ENCODE measurements at places on chromosomes 3 and 15.

GRCh38 chr3:128701342-128702212 lies 24.4 kb upstream of the RAB7A start:
- no peak for DNase-seq

DNA sequence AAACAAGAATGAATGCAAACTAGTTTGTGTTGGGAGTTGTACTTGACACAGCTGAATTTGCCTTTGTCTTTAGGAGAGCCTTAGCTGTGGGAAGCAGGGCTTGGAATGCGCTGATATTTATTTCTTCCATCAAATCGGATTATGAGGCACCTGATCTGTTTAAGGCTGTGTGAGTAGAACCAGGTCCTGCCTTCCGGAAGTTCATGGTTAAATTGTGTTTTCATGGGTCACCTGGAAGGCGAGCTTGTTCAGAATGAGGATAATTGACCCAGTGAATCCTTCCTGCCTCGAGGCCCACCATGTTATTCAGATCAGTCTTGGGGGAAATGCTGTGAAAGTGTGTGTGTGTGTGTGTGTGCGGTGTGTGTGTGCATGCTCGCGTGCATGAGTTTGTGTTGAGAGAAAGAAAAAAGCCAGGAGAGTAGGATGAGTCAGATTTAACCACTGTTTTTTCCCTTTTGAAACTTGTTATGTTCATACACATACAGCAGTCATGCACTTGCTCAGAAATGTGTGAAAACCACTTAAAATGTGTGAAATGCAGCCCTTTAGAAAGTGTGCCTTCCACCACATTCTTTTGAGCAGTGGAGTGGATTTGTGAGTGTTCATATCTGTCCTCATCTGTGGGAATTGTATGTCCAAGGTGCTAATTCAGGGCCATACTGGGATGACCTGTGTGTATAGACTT lies 36.7 kb downstream of the SMAD3 start:
- no peak for DNase-seq

- DNase-seq = no peak
These were observed 230.3 kb upstream of the TBL1XR1 start for GRCh38 chr3:177427540-177427939.

DNA sequence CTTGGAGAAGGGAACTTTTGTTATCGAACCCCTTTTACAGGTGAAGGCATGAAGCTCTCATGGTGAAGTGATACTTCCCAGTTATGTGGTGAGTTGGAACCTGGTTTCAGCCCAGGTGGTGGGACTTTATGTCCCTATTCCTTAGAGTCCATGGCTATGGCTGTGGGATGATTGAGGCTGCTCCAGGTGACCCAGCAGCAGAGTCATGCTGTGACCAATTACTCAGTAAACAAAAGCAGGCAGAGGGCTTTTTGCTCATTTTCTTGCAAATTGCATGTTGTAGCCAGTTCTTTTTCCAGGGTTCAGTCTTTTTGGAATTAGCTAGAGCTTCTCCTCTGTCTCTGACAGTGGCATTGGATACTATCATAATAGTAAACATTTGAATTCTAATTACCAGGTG lies 70.7 kb downstream of the CACNA2D3 start:
- no peak for DNase-seq
